T-helper 2 cell treated with Interferon-gamma antibody and Interleukin-4, amounts not matched to agents 5 μg/mL and 100 μg/mL, for 36 hours (primary cell): ENCODE measurements at places on chromosomes 5 and 9.

DNA sequence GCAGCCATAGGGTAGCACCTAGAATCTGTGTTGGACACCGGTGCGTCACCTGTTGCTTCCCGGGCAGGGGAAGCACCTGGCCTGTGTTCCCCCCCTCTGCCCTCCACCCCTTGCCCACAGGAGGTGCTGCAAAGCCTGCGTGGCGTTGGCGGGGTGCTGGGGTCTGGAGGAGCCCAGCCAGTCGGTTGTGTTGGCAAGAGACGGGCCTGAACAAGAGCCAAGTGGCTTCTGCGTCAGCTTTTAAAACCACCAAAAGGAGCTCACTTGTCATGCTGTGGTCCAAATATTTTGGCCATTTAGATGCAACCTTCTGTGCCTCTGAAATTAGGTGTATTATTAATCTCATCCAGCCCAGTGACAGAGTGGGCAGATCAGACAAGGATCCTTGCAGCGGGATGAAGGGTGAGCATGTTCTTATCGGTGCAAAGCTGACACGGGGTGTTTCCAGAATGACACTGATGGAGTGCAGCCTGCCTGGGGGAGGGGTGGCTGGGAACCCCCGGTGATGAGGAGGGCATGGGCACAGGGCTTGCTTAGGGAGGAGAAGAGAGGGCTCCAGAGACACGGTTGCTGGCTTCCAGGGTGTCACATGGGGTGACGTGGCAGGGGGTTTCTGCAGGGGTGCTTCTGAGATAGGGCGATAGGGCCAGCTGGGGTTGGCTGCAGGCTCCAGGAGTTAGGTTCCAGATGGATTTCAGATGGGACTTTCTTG is 9.7 kb upstream of the RXRA start:
- no peak for DNase-seq

GRCh38 chr9:130482463-130482862 is 37.7 kb downstream of the ASS1 start:
- DNase-seq = no peak

- DNase-seq = no peak
Measured at GRCh38 chr9:91896513-91897121, 53.4 kb downstream of the ROR2 start.

- no peak for DNase-seq
Measured at GRCh38 chr9:70015099-70015498, 28.5 kb upstream of the MAMDC2 start.

DNA sequence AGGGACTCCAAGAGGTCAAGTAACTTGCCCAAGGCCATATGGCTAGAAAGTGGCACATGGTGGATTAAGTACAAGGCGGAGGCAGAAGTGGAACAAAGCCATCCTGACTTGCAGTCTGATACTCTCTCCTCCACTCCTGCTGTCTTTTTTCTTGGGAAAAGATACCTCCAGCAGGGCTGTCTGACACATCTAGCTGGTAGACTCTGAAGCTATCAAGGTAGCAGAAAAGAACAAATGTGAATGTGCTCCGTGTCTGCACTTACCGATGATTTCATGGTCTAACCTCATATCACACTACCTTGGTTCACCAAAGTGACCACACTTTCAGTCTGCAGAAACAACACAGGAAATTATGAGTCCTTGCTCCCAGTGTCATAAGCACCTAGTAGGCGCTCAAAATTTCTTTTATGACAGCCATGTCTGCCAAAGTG is 284.8 kb downstream of the CRB2 start:
- DNase-seq = peak; percentile 44

- DNase-seq = no peak
Measured at GRCh38 chr9:87054999-87055686, 107.8 kb upstream of the GAS1 start.

- DNase-seq = no peak
Measured at GRCh38 chr5:167578977-167579692, 712.3 kb upstream of the WWC1 start.

- no peak for DNase-seq
Measured at GRCh38 chr9:137435980-137436760, 5.0 kb downstream of the ENTPD8 start.

- DNase-seq = no peak
Measured at GRCh38 chr5:39353717-39354399, 10.4 kb downstream of the C9 start.

GRCh38 chr9:34512131-34513078 is 10.4 kb downstream of the ENHO start:
- DNase-seq = no peak

DNA sequence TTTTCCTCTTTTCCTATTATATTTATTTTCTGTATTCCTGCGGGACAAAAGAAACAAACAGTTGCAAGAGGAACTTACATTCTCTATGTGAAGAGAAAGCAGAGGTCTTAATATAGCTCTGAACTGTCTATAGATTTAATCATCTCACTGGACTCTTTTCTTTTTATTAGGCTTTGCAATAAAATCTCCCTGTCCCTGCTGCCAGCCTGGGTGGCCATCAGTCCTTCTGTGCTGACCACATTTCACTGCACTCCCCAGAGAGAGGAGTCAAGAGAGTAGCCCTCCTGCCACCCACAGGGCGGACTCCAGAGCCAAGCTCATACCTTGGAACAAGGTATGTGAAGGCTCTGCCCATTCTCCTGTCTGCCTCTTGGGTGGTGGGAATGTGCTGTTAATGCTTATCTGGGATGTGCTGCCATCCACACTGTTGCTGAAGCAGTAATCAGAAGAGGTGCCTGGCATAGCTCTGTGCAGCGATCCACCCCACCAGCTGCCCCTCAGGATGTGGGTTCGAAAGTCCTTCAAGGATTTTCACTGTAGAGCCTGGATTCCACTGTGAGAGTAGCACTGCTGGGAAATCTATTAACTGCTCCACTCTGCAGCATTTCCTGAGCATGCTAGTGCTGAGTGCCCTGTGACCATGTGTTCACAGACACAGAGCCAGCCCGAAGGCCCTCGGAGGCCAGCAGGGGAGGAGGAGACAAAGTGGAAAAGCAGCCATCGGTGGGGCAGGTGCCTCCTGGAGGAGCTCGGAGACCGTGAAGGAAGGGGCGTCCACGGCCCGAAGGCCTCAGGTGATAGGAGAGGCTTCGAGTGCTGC is 334.6 kb downstream of the MED10 start:
- DNase-seq = no peak

- DNase-seq = no peak
Measured at GRCh38 chr9:96376891-96377874, 6.3 kb downstream of the SLC35D2 start.

- no peak for DNase-seq
Measured at GRCh38 chr9:77649109-77649812, 1.1 kb upstream of the GNA14 start.

- DNase-seq = no peak
Measured at GRCh38 chr9:89482901-89483361, 15.0 kb downstream of the SEMA4D start.
